ENCODE measurements at places on chromosomes 3 and 15. TPM values are rescaled to one million over a fixed set of nuclear protein-coding genes. Genes with fewer than 3 reads are reported as not detected.
A peak's percentile ranks its signal among the peaks of the same experiment; 100 is the strongest.

- no peak for DNase-seq
Measured at GRCh38 chr3:135982404-135982761, 16.9 kb downstream of the PPP2R3A start.

- DNase-seq, result peak; percentile 24
Measured at GRCh38 chr3:161409069-161409468, 37.8 kb upstream of the SPTSSB start.

Gene CCDC174
- 18.2 TPM for total RNA-seq

DNA sequence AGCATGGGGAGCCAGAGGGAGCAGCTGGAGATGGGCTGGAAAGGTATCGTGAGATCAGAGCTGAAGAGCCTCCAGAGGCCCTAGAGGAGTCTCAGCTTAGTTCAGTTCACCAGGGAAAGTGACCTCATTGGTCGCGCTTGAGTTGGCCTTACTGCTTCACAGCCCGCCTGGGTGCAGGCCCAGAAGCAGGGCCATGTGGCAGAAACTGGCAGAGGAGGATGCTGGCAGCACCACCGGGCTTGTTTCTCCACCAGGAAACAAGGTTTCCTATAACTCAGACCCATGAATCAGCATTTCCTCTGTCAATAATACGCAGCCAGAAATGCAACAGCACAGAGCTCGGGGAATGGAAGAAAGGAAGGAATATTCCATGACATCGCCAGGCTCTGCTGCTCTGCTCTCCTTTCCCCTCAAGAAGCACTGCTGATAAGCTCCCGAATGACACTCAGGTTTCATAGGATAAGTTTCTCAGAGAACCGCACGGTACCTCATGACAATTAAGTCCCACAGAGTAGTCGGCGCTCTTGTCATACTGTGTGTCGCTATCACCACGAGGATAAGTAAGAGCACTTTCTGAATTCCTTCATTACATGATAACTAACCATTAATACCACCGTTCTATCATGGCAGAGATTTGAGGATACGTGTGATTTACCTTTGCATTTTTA, 147.1 kb upstream of the LPP start:
- no peak for DNase-seq

Gene SPTBN5
- total RNA-seq, result 0.16 TPM

GRCh38 chr15:74843891-74844299, 939 bp upstream of the ULK3 start:
- DNase-seq, result no peak

Gene TIMP4
- 0.18 TPM for total RNA-seq

Gene PPM1L
- 2.5 TPM for total RNA-seq

GRCh38 chr3:48180021-48180420, 8.2 kb downstream of the CDC25A start:
- DNase-seq, result no peak

Gene PRKCI
- 18.4 TPM for total RNA-seq

DNA sequence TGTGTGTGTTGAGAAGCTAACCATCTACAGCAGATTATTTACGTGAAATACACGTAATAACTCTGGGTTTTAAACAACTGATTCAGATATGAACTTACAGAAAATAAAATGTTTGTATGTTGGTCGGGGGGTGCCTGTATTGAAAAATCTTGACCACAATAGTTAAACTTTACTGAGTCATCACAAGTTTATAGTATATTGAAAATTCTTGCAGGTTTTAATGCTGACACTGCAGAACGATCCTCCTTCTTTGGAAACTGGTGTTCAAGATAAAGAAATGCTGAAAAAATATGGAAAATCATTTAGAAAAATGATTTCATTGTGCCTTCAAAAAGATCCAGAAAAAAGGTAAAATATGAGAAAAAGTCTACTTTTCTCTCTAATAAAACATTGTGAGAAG, 41.3 kb upstream of the SLC22A13 start:
- no peak for DNase-seq

Gene A4GNT
- not detected for total RNA-seq

DNA sequence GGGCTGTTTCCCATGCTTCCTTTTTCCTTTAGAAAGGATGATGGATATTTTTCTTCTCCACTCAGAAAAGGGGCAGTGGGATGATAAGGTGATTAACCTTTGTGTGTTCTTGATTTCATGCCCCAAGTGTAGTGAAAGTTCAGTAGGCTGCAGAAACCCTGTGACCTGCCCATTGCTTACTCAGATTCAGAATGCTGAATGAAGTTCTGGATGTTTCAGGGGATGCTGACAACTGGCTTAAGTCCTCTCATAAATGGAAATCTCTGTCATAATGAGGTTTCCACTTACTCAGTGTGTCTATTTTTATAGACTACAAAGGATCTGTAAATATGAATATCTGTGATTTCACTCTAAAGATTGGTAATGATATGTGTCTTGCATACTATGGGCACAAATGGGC, 471.3 kb upstream of the TPRG1 start:
- DNase-seq, result no peak

- DNase-seq, result no peak
Measured at GRCh38 chr3:124812291-124813265, 74.6 kb downstream of the ITGB5 start.

Gene DUOX1
- total RNA-seq, result 0.22 TPM

DNA sequence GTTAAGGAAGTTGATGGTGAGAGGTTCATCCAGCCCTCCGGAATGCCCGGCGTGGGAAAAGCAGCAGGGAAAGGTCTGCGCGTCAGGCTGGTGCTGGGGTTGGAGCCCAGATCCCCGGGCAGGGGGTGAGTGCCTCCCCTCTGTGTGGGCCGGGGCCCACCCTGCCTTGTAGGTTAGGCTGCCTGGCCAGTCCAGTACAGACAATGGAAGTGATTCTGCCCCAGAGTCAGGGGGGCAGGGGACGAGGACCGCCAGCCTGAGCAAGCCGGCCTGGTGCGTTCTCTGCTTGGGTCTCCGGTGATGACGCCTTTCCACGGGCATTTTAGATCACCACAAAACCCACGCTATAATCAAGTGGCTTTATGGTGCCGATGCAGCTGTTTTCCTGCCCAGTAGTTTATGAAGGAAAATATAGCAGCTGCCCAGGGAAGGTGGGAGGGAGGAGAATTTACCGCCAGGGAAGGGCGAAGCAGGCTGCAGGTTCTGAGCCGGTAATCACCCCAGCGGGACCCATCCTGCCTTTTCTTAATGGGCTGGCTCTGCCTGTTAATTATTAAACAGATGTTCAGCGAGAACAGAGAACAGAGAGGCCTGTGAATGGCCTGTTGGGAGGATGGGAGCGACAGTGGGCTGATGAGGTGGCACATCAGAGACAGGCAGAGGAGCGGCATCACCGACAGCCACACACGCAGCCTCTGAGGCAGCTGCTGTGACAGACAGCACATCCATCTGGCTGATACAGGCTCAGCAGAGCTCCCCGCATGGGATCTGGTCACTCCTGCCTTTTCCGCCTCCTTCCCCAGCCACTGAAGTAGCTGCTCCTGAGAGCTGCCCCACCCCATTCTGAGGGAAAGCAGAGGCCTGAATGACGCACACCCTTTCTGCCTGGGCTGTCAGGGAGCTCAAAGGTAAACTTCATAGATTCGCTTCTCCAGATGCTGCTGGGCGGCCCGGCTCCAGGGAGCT, 35.2 kb downstream of the BDH1 start:
- DNase-seq, result no peak

Gene HRG
- total RNA-seq, result not detected

Gene MYO5A
- 25.6 TPM for total RNA-seq

DNA sequence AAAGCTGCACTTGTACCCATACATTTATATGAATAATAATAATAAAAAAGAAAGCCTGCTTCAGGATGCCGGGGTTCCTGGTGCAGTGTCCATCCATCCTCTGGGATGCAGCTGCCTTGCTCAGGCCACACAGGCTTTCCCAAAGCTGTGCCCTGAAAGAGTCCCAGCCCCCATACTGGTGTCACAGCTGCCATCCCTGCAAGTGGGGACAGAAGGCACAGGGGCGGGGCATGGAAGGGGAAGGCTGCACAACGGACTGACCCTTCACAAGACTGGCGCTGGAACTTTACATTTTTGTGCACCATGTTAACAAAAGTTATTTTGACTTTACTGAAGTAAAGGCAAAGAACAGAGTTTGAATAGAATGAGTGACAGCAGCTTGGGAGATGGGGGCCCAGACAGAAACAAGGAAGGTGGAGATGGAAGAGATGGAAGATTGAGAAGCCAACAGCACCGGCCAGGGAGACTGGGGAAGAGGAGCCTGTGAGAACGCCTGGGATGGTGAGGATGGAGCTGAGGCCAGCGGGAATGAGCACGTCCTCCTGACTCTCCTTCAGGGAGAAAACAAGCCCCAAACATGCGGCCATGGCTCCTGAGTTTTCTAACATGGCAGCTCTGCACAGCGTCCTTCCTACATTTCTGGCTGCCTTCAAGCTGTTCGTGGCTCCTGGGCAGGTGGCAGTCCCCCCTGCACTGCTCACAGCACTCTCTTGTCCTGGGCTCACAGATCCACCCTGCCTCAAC, 73.1 kb downstream of the ABTB1 start:
- DNase-seq, result no peak

DNA sequence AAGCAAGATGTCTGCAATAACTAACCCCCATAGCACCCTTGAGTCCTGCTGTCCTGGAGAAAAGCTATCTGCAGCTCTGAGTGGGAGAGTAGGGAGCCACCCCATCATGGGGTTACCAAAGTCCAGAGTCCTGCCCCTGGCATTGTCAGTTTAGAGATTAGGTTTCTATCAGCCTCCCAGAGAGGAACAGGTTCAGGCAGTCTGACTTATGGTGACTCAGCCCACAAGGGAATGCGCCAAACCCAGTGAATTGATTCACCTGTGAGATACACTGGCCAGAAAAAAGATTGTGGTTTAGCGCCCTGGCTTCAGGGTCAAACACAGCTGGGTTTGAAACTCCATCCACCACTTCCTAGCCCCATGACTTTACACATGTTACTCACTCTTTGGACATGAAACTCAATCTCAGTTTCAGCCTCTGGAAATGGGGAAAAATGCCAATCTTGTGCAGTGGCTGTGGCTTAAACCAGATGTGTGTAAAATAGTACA, 263.6 kb upstream of the HES1 start:
- DNase-seq, result no peak

Gene TSEN2
- total RNA-seq, result 30.6 TPM

Gene ZBTB47
- total RNA-seq, result 0.56 TPM

Gene ATP11B
- total RNA-seq, result 50.0 TPM

DNA sequence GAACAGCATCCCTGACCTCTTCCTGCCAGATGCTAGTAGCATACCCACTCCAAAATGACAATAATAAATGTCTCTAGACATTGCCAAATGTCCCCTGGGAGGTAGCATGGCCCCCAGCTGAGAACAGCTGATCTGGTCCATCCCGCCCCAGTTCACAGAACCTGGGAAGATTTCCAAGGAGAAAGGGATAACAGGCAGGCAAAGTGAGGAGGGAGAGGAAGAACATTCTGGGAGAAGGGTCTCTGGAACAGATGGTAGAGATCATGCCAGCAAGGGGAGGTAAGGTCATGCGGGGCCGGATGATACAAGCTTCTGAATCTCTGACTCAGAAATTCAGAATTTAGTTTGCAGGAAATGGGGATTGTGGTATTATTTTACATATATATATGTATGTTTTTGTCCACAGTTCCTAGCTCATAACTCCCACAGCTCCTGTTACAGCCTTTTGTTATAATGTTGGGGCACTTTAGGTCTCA, 192.7 kb downstream of the SUCLG2 start:
- DNase-seq, result no peak

Gene IGF1R
- total RNA-seq, result 16.7 TPM

GRCh38 chr3:33194303-33194702, 24.3 kb downstream of the SUSD5 start:
- no peak for DNase-seq

DNA sequence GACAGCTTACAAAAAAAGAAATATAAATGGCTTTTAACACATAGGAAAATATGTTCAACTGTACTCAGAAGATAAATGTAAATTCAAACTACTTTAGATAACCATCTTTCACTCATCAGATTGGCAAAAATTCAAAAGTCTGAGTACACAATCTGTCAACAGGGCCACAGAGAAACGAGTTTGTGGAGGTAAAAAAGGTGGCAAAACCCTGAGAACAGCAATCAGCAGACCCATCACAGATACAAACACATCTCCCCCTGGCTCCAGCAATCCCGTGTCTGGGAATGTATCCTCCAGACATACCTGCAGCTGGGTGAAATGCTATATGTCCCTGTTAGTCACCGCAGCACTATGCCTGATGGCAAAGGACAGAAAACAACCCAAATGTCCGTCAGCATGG, 149.5 kb downstream of the OSBPL10 start:
- no peak for DNase-seq

DNA sequence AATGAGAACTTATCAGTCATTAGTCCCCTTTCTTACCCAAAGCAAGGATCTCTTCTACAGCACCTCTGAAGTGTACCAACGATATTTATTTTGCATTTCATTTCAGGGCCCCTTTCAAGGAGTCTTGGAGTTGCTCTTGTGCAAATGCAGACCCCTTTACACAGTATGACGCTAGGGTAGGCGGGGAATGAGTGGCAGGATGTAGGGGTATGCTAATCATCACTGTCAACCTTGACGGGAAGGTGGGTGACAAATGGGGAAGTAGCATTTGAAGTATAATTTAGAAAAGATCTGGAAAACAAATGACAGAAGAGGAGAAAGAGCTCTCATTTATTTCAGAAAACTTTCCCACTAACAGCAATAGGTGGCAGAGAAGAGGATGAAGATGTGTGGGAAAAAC, 94.4 kb downstream of the LRRN1 start:
- DNase-seq, result no peak

DNA sequence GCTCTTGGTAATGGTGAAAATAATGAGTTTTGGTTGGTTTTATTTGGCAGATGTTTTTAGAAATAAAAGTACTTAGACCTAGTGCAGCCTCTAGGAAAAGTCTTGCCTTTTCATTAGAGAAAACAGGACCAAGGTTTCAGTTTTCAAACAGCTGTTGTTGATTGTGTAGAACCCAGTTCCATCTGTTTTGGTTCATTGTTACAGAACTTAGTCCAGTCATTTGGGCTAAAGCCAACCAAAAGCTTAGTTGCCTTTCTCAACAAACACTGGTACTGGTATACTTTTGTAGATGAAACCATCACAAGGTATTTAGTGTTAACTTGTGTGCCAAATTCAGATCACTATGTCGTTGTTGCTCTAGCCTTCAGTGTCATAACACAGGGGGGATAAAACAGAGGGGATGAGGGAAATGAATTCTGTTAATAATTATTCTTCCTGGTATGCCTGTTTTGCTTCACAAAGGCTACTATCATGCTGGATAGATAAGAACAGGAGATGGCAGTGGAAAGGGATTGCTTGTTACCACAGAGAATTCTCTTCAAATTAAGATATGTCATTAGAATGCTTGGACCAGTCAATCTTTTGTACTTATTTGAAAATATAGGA, 12.6 kb upstream of the APH1B start:
- DNase-seq, result no peak

Gene ERICH6
- total RNA-seq, result not detected

Gene GOLGA8N
- 1.5 TPM for total RNA-seq

GRCh38 chr15:78685159-78685921, 44.3 kb upstream of the CHRNB4 start:
- no peak for DNase-seq

GRCh38 chr3:46845397-46845859, 17.8 kb downstream of the MYL3 start:
- DNase-seq, result no peak

Measured in activated T-cell treated with anti-CD3 and anti-CD28 coated beads, Interleukin-2, amount 50 U/mL, for 4 hours (primary cell).